G401 (cell line): ENCODE measurements at places on chromosomes 5 and 9.
A peak's percentile ranks its signal among the peaks of the same experiment; 100 is the strongest.

DNA sequence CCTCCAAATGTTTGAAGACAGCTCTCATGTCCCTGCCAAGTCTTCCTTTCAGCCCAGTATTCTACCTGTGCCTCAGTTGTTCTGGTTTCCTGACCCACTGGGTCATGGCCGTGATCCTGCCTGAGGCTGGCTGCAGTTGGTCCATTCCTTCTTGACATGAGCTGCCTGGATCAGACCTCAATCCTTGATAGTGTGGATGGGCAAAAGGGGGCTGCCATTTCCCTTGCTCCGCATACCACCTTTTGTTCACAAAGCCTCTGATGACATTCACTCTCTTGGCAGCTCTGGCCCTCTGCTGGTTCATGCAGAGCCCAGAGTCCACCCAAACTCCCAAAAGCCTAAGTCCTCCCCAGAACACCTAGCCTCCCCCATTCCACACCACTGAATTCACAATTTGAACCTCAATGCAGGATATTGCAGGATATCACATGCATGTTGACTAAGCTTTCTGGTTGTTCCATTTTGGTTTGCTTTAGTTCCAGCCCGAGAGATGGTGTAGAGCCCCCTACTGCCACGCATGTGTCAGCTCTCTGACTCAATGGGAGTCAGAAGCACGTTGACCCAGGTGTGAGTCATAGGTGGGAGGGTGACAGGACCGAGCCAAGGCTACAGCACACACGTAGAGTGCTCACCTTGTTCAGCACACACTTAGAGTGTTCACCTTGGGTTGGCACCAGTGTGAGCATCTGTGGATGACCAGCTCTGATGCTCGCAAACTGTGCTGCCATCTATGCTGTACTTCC is 137.2 kb downstream of the MTX3 start:
- DNase-seq: no peak

GRCh38 chr9:91371894-91372293 is 10.2 kb upstream of the AUH start:
- DNase-seq: no peak

DNA sequence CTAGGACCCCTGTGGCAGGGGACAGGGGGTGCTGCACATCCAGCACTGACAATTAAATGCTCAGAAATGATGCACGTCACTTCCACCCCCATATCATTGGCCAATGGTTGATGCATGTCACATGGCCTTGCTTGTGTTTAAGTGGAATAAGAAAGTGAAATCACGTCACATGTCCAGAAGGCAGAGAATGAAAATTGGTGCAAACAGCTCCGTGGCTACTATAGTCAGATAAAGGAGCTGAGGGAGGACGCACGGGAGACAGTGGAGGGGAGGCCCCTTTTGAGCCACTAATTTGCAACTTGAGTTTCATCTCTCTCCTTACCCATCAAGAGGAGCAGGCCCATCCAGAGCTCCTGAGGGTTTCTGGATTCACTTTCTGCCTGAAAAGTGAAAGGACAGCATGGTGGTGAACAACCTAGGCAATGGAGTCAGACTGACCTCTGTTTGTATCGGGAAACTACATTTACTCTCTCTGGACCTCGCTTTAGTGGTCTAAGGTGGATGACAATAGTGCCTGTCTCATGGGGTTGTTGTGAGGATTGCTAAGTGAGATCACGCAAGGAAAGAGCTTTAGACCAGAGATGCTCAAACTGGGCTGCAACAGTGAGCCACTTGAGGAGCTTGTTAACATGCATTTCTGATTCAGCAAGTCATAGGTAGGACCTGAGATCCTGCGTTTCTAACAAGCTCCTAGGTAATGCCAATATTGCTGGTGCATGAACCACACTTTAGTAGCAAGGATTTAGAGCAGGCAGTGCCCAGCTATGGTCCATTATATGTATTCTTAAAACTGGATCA is 133.9 kb upstream of the ADRA1B start:
- DNase-seq: no peak

DNA sequence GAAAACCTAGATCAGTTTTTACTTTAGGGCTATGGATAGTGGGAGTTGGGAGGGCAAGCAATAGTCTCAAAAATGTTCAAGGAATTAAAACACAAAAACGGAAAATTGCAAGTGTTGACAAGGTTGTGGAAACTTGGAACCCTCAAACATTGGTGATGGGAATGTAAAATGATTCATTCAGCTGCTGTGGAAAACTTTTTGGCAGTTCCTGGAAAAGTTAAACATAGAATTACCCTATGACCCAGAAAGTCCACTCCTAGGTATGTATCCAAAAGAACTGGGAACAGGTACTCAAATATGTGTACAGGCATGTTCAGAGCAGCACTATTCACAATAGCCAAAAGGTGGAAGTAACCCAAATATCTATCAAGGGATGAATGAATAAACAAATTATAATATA is 1.2 kb upstream of the MSANTD3 start:
- no peak for DNase-seq

DNA sequence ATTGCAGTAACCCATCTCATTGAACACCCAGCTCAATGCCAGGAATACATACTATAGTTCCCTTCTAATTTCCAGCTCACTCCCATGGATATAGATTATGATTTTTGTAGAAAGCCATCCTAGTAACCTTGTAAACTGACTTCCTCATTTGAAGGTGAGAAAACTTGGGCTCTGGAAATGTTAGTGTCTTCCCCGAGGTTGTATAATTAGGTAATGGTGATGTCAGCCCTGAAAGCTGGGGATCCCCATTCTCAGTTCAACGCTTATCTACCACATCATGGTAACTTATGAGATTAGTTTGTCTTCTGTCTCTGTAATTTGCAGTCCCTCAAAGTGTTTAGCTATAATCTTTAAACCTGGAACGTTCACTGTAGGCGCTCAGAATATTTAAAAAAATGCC is 34.6 kb upstream of the PTCH1 start:
- DNase-seq: no peak

GRCh38 chr9:114908805-114909448 is 21.5 kb downstream of the TNFSF8 start:
- DNase-seq: no peak

DNA sequence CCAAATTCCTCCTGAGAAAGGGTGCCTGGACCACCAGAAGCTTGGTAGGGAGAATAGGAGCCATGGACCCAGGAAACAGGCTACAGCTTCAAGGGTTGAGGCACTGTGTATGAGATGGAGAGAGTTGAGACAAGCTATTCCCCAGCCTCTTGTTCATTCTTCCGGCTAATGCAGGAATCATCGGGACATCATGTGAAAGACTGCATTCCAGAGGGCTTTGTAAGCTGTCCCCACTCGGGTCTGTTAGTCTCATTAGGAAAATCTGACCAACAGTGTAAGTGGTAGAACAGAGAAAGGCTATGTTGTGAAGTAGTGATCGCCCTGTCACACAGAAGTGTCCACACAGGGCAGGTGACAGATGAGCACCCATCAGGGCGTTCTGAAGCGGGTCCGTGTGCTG is 81.4 kb downstream of the GABBR2 start:
- peak; percentile 26 for DNase-seq

- no peak for DNase-seq
These were observed 1.5 kb downstream of the FBN2 start for GRCh38 chr5:128536254-128537220.

GRCh38 chr5:138757061-138757776 is 4.0 kb downstream of the CTNNA1 start:
- no peak for DNase-seq

- no peak for DNase-seq
These were observed 264.4 kb downstream of the SH3GL2 start for GRCh38 chr9:17843236-17843635.

DNA sequence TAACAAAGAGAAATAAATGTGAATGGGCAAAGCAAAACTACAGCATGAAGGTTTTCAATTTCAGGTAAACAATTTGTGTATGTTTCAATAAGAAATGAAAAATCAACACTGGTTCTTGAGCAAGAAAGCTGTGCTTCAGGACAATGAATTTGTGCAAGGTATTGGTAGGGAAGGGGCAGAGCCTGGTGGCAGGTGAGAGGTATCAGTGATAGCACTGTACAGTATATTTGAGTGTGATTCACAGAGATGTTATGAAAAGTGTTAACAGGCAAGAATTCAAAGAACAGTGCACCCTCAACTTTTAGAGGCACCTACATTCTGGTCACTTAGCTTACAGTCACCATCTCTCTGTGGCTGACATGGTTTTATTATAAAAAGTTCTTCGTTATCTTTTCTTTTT is 25.7 kb downstream of the PLPP1 start:
- DNase-seq: no peak

DNA sequence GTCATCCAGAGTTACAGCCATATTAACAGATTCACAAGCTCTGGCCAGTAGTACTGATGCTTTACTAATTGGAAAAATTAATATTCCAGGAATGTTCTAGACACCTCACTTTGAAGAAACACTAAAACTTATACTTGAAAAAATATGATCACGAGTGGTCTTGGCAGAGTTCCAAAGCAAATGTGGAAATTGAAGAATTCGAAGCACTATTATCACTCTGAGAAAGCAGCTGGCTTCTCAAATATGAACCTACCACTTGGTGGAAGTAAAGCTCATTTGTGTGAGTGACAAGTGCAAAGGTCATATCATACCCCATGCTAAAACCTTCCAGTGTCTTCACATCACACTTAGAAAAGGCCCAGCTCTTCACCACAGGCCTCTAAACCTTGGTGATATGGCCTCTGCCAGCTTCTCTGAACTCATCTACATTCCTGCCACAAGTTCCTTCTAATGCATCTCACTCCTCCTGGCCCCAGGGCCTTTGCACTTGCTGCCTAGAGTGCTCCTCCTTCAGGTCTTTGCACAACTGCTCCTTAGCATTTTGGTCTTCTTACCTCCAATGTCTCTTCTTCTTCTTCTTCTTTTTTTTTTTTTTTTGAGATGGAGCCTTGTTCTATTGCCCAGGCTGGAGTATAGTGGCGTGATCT is 175.7 kb upstream of the SMIM23 start:
- DNase-seq: no peak

- DNase-seq: no peak
These were observed 814.2 kb upstream of the ZNF608 start for GRCh38 chr5:125560476-125561225.

DNA sequence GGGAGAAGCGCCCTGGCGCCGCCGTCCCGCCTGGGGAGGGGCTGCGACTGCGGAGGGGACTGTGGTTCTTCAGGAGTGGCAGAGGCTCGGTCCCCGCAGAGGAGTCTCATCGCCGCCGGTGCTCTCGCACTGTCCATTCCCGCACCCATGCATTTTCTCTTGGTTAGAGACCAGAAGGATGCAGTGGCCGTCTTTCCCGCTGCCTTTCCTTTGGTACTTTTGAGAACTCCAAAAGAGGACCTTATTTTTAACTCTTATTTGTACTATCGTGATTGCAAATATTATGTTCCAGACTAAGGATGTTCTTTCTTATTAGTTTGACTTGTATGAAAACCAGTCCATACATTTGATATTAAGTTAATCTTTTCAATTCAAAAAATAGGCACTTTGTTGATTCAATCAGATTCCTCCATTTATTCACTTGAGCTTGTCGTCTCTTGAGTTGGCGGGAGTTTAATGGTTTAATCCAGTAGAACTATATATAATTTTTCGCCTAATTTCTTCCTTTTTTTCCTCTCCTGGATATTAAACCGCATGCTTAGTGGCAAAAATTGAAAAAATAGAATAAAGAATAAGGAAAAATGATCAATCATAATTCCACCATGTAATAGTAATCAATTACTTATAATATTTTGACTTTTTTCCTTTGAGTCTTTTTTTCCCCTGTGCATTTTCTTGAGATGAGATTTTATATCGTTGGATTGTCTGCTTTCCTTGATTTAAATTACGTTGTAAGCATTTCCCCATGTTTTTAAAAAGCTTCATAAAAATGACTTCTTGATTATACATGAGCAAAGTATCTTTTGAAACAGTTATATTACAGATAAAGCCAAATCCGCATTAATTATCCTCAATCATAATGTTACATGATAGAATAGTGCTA is 861 bp downstream of the ZFYVE16 start:
- peak; percentile 71 for DNase-seq

DNA sequence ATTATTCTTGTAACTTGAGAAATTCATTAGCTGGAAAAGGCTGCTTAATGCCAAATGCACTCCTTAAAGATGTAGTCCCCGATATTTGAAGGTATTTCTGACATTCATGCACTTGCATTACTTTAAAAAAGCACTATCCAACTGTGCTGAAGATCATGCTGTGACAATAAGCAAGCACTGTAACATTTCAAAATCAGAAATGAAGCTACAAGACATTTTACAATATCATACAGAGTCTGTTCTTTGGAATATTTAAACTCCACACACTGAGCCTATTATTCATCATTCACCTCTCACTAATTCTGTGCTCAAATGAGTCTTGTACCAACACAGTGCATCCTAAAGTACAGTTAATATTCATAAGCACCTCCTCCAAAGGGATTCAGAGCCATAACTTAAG is 413.2 kb downstream of the CETN3 start:
- DNase-seq: no peak

- DNase-seq: peak; percentile 96
These were observed 32.6 kb downstream of the SPATA31D1 start for GRCh38 chr9:82021198-82021597.

DNA sequence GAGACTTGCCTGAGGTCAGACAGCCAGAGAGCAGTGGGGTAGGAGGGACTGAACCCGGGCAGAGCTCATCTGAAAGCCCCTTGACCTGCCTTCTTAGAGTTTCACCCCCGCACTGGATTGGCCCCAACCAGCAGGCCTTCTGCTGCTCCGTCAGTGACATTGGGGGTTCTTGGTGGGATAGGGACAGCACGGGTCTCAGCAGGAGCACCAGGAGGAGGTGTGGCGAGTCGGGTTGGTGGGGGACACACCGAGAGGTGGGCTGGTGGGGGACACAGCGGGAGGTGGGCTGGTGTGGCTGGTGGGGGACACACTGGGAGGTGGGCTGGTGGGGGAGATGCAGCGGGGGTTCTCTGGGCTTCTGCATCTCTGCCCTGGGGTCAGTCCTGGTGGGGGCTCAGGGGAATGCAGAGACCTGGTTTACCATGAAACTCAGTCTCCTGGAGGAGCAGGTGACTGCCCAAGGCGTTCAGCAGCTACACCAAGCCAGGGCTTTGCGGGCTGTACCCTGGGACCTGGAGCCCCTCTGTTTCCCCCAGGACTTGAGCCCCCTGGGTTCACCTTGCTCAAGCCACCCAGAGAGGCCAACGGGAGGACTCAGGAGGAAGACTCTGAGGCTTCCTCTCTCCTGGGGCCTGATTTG is 28.1 kb upstream of the RNU6ATAC start:
- DNase-seq: no peak

DNA sequence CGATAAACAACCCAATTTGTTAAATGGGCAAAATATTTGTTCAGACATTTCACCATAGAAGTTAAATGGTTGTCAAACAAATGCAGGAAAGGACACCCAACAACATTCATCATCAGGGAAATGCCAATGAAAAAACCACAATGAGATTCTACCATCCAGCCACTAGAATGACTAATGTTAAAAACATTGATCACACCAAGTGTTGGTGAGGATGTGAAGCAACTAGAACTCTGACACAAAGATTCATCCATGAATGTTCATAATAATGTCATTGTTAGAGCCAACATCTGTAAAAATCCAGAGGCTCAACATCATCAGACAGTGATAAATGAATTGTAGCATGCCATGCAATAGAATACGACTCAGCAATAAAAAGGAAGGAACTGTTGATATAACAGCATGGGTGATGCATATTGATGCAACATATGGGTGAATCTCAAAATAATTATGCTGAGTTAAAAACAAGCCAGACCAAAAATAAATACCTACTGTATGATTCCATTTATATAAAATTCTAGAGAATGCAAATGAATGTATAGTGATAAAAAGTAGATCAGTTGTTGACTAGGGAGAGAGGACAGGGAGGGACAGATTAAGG is 55.9 kb upstream of the UNC5A start:
- DNase-seq: no peak
